Stimulated activated CD8-positive, alpha-beta memory T cell treated with anti-CD3 and anti-CD28 coated beads, Interleukin-4, amount 100 ng/mL, for 4 hours (primary cell): ENCODE measurements at places on chromosomes 6 and 20.
A peak's percentile ranks its signal among the peaks of the same experiment; 100 is the strongest.

DNA sequence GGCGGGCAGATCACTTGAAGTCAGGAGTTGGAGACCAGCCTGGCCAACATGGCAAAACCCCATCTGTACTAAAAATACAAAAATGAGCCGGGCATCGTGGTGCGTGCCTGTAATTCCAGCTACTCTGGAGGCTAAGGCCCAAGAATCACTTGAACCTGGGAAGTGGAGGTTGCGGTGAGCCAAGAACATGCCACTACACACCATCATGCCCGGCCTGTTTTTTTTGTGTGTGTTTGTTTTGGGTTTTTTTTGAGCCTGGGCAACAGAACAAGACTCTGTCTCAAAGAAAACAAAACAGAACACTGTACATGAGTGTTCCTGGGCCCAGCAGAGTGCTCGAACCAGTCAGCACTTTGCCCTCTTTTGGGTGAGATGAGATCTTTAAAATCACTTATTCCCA is 159.1 kb downstream of the MTHFD1L start:
- no peak for DNase-seq

DNA sequence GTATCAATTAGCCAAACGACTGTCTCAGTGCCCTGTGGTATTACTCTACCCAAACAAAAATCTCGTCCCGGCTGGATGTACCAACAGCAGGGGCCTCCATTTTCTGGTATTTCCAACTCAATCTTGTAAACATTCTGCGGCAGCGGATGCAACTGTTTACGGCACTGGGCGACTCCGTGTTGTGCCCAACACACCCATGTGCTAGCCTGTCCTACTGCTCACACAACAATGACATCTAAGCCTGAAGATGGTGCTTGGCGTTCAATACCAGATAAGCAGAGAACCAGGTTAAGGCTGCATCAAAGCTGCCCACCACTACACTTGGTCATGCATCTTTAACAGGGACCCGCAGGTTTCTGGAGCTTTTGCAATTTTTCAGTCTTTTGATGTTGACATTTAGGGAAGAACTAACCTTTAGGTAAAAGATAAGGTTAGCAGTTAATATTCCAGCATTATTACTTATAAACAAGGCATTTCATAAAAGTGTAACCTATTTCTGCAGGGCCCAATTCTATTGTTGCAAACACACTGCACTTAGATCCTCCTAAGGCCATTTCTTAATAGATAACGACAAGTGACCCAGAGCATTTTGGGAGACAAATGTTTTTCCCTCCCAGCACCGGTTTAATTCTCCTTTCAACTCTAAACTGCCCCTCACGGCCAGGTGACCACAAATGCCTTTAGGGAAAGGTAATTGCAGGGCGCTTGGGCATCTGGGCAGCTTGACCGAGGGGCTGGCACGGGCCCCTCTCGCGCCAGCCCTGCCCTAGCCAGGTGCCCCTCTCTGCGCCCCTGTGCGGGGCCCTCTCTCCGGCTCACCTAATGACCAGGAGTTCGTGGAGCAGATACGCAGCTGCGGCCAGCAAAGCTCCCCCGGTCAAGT is 945 bp downstream of the FAXC start:
- DNase-seq = no peak

GRCh38 chr6:24910331-24910960 is 25.3 kb downstream of the RIPOR2 start:
- DNase-seq = no peak

DNA sequence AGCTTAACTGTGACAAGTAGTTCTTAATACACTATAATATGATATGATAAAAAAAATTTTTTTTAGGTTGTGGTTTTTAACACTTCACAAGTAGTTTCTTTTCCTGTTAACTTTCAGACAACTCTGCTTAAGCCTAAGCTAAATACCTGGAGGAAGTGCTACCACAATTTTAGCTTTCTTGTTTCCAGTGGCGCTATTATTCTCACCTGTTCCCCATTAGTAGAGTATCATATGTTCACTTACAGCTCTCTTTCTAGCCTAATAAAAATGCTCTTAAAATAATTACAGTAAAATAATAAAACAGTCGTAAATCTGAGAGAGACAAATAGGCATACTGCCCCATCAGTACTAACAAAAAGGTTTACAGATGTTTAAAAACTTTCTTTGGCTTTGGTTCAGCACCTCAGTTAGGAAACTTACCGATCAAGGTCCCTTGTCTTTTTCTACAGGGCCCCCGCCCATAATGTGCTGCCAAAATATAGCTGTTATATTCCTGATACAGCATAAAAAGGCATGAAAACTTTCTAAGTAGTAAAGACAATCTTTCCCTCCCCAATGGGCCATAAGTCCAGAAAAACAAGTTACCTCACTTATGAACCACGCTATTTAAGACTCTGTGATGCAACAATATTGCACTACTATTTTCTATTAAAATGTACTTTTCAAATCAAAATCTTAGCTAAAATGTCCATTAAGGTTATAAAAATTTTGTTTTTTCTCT is 57.9 kb downstream of the SESN1 start:
- DNase-seq = no peak

- no peak for DNase-seq
Measured at GRCh38 chr6:154390034-154390433, 33.4 kb upstream of the IPCEF1 start.

DNA sequence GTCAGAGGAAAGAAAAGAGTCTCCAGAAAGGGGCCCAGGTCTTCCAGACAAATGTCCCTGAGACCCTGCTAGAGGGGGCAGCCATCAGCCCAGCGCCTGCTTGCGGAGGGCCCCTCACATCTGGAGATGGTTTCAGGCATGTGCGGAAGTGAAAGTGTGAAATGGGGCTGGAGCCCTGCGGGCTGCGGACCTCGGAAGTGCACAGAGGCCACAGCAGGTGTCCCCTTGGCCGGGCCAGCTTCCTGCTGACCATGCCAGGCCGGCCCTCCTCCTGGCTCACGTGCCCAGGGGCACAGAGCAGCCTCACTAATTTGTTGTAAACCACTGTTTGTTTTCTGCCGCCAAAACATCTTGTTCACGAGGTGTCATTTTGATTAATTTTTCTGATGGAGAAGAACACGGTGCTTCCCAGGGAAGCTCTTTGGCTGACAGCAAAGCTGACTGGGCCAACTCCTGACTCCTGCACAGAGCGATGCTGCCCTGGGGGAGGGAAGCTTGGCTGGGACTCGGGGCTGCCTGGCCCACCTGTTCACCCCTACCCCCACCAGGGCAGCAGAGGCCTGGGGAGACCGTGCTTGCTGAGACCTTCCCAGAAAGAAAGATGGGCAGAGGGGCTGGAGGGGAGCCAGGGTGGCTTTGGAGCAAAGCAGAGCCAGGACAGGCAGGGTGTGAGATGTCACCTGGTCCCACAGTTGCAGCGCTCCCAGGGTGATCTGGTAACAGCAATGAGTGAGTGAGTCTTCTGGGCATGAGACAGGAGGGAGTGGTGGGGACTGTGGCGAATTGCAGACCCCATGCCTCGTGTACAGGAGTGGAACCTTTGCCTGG is 54.2 kb downstream of the BCAS4 start:
- no peak for DNase-seq

GRCh38 chr20:341682-342081 is 5.2 kb upstream of the NRSN2 start:
- no peak for DNase-seq

DNA sequence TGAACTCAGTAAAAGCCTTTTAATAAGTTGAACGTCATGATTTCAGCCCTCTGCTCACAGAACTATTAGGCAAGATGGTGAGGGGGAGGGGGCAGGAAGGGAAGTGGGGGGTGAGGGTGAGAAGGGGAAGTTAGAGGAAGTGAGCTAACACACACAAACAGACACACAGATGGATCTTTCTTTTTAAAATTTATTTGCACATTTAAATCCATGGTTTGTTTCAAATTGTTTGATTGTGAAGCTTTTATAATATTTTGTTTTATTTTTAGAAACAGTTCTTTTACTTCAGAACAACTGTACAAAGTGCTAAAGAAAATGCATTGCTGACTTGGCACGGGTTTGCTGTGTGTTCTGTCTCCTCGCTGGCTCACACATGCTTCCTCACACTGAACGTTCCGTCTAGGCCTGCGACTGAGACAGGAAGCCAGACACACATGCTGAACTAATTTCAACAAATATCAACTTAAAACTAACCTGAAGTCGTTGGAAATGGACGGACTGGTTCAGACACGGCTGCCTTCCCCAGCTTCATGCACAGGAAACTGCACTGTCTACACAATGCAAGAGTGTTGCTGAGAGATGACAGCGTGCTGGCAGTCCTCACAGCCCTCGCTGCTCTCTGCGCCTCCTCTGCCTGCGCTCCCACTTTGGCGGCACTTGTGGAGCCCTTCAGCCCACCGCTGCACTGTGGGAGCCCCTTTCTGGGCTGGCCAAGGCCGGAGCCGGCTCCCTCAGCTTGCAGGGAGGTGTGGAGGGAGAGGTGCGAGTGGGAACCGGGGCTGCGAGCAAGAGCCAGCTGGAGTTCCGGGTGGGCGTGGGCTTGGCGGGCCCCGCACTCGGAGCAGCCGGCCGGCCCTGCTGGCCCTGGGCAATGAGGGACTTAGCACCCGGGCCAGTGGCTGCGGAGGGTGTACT is 8.1 kb upstream of the ZBP1 start:
- DNase-seq = peak; percentile 37

- DNase-seq = no peak
Measured at GRCh38 chr20:57399587-57400155, 8.5 kb downstream of the RBM38 start.

DNA sequence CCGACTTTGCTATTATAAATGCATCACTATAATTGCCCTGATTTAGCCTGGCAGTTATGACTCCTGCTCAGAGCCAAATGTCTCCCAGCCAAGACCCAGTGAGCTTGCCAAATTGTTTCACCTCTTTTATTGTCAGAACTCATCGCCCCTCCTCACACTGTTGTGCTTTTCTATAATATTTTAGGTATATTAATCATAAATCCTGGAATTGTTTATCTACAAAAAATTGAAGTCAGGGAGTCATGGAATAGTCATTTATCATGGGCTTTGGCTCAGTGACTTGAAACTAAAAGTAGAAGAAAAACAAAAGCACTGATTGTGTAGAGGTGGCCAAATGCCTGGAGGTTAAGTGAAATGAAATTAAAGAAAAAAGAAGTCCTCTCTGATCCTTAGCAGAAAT is 85.6 kb downstream of the PFDN4 start:
- DNase-seq = no peak

DNA sequence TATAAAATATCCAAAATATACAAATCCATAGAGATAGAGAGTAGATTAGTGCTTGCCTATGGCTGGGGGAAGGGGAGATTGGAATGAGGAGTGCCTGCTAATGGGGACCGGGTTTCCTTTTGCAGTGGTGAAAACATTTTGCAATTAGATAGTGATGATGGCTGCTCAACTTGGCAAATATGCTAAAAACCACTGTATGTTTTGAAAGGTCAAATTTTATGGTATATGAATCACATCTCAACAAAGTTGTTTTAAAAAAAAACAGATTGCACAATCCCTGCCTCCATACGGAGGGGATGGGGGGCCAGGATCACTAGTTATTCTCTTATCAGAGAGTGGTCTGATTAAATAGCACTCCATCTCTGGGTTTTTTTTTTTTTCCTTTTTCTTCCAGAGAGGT is 76.9 kb upstream of the RIPOR2 start:
- DNase-seq = no peak

GRCh38 chr6:32842690-32843089 is 1.2 kb downstream of the PSMB8 start:
- DNase-seq = no peak

DNA sequence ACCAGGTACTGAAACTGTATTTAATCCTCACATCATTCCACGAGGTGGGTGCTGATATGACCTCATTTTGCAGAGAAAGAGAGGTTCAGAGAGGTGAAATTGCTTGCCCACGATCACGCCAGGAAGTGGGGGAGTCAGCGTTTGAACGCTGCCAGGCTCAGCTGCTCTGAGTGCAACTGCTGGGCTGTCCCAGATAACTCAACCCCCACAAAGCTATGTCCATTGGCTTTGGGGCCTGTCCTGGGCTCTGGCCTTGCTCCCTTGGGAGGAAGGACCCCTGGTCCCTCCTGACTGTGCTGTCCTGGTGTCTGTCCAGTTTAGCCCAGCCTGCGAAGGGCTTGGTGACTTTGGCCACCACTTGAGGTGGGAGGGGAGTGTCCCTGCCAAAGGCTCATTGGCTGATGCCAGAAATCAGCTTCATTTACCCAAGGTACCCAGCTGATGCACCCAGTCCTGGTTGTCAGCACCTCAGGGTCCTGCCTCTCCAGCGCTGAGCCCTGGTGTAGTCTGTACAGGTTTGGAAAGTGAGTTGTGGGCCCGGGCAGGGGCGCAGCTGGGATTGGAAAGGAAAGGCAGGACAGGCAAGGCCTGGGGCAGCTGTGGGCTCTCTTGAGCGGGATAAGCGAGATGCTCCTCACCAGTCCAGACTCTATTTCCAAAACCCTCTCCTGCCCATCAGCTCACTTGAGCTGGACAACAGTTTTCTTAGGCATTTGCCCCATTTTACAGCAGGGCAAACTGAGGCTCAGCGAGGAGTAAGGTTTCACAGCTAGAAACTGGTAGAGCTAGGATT is 38.5 kb downstream of the SUN5 start:
- DNase-seq = no peak

- no peak for DNase-seq
Measured at GRCh38 chr6:95325916-95326315, 251.4 kb upstream of the MANEA start.

DNA sequence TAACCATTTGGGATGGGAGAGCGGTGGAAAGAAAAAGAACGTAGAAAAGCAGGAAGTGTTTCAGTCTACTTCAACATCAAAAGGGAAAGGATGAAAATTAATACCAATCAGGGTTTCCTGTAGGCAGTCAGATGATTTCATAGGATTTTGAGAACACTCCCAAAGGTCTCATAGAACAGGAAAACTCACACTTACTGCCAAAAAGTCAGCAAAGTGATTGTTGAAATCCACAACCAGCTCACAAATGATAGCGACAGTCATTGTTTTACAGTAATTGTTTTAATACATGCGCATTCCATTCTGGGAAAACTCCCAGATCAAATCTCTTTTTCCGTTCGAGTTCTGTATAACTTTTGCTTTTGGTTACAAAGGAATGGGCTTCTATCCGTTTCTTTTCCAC is 5.3 kb upstream of the CNKSR3 start:
- no peak for DNase-seq

GRCh38 chr20:51416532-51417249 is 125.8 kb downstream of the NFATC2 start:
- DNase-seq = no peak

DNA sequence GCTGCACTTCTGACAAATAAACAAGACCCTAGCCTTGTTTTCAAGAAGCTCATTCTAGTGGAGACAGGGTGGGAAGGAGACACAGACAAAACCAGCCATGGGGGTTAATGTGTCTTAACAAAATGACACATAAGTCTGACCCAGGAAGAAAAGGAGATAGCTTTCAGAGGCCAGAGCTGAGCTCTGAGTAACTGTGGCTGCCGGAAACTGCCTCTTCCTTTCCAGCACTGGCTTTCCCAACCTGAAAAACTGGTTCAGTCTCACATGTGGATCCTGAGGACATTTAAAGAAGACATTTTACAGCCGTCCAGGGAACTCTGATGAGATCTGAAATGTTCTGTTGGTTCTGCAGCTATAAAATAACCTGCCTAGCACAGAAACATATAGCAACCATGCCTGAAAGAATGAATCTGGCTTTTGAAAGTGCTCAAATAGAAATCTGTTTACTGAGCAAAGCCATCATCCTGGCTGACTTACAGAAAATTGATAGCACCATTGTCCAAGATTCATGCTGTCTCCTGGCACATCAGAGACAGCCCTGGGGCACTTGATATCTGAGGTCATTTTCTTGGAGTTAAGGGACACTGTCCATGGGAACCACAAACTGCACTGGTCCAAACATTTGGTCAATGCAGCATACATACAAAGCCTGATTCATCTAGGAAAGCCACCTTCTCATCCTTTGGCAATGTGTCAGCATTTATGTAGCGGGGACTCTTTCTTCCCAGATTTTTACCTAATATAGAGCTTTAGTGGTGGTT is 83.2 kb upstream of the PAX1 start:
- no peak for DNase-seq
